ENCODE measurements at places on chromosomes 16 and 17.
A peak's percentile ranks its signal among the peaks of the same experiment; 100 is the strongest.

- DNase-seq: no peak
These were observed 27.9 kb upstream of the HYDIN start for GRCh38 chr16:71258372-71258771.

GRCh38 chr17:79778504-79779083, 646 bp downstream of the CBX2 start:
- peak; percentile 33 for DNase-seq

DNA sequence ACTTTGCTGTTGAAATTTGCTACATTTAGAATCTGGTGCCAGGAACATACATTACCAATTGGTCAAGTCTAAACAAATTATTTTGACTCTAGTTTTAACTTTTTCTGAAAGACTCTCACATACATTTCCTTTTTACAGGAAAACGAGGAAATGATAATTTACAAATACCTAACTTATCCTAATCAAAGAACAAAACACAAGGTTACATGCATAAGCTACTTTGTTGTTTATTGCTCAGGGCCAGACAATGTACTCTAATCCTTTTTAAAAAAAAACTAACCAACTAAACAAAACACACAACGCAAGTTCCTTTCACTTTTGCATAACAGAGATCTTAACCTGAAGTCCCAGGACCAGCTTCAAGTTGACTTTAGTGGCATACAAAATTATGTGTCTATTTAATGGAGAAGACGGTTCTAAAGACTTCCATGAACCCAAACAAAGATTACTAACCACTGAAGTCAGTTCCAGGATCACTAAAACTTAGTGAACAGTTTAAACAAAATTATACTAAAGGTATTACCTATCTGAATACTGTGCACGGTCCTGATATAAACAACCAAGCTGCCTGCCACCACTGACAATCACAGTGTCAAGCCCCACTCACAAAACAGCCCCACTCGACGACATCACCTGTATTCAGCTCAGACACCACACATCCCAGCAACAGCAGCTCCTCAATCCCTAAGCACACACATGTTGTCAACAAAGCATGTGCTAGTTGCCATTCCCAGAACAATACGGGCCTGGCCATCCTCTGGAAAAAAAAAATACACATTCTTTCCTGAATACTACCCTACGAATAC, 1.9 kb downstream of the ZNF652 start:
- peak; percentile 14 for DNase-seq

DNA sequence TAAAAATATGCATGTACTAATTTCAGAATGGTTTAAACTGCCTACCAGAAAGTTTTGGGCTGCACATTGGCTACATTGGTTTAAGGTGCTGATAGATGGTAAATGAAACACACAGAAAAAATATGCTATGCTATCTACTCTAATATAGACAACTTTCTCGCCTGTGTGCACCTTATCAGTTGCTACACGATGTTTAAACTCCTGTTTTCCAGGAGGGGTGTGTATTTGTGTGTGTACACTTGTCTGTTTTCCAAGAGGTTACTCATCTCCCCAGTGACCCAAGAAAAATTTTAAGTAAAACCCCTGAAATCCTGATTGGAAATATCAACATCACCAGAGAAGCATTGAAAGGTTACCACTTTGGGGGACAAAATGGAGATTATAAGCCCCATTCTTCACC, 21.6 kb upstream of the PSMC5 start:
- DNase-seq: no peak

DNA sequence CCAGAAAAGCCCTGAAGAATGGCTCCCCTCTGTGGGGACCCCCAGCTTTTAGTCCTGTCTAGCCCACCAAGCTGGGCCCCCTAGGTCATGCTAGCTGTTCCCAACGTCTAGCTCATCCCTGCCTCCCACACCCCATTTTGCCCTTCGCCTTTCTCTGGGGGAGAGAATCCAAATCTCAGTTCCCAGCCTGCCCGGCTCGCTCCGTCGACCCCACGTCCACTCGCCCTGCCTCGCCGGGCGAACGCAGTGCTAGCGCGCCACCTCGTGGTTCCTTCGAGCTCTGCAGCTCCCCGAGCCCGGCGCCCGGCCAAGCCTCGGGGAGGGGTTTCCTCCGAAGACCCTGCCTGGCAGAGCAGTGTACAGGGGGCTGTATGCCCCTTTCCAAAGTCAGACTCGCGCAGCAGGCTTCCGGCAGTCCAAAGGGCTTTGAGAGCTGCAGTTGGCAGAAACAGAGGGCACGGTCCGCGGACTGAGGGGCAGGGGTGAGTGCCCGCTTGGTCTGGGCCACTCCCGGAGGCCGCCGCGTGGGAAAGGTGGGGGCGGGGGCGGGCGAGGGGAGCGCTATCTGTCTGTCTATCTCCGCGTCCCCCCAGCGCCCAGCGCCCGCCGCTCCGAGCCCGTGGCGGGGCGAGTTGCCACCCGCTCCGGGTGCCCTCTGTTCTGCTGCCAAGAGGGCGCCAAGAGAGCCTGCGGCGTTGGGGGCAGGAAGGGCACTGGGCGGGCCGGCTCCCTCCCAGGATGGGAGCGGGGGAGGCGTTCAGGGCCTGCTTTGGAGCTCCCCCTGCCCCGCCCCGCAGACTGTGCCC, 1.7 kb upstream of the DLX3 start:
- DNase-seq: peak; percentile 70

Measured in astrocyte of the hippocampus (primary cell).